ENCODE measurements at places on chromosomes 16 and 17. TPM values are rescaled to one million over a fixed set of nuclear protein-coding genes. Genes with fewer than 3 reads are reported as not detected.

- DNase-seq, result no peak
Observed at GRCh38 chr17:74595037-74595750, 3.1 kb upstream of the CD300LD start.

DNA sequence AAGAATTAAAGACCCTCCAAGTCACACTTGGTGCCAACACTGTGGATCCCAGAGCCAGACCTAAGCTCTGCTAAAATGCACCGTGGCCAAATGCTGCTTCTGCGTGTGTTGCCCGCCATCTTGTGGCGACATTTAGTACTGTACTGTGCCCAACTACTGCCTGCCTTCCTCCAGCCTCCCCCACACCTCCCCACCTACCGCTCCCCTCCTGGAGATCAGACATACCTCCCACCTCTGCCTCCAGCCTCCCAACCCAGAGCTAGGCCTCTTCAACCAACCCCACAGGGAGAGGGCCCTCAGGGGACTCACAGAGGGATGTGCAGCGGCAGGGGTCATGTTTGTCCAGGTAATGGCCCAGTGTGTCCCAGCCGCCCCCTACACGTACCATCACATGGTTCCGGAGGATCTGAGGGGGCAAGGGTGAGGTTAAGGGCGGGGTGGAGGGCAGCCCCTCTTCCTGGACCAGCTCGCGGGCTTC is 5.5 kb downstream of the GAS2L2 start:
- DNase-seq, result peak; percentile 79

DNA sequence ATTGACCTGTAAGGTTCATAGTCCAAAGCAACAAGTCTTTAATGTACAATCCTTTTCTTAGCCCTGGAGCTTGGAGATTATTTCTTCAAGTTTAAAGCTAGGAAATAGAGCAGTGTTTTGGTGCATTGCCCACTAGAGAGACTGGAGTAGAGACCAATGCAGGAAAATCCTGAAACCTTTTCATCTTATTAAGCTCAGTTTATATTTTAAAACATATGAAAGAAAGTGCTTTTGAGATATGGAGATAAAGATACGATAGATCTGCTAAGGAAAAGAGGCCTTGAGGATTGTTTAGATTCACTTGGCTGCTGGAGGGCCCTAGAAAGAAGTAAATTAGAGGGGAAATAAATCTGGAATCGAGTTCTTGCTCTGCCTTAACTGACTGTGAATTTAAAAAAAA is 212.0 kb downstream of the GRIN2A start:
- no peak for DNase-seq

DNA sequence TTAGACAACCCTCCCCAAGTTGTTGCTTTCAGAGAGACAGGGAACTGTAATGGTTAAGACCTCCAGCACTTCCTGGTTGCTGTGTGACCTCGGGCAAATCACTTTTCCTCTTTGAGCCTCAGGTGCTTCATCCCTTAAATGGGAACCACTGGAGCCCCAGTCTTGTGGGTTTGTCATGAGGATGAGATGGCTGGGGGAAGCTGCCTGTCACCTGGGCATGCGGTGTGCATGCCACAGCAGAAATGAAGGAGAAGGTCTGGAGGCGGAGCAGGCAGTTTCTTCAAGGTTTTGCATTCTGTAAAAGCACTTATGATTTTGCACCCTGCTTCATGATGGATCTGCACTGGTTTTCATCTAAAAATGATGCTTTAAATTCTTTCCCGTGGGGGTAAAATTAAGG is 22.1 kb downstream of the NAGPA start:
- DNase-seq, result no peak

GRCh38 chr17:55005520-55005919 is 37.0 kb downstream of the STXBP4 start:
- DNase-seq, result peak; percentile 40

GRCh38 chr16:83312015-83312717 is 495.6 kb upstream of the HSBP1 start:
- no peak for DNase-seq

DNA sequence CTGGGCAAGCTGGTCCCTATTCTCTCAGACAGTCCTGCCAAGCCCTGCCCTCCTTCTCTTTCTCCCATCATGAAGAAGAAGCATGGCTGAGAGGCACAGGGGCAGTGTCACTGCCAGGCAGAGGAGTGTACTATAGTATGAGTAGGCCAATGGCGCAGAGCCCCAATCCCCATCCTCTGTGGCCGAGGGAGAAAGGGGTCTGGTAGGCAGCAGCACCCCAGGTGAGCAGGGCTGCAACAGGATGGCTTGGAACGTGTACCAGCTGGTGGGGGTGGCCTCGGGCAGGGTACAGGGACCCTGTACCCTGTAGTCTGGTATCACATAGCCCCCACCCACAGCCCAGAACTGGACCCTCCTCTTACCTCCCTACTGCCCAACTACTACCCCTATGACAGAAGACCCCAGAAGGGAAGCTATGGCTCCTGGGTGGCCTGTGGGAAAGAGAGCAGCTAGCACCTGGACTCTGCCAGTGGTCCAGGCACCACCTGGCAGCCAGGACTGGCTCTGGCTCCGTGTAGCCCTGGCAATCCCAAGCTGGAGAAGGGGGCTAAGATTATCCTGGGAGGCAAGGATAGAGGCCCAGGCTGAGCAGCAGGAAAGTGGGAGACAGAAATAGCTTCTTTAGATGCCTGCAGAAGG is 4.4 kb downstream of the SMARCD2 start:
- no peak for DNase-seq

GRCh38 chr17:1010586-1010985 is 13.7 kb downstream of the TIMM22 start:
- no peak for DNase-seq

DNA sequence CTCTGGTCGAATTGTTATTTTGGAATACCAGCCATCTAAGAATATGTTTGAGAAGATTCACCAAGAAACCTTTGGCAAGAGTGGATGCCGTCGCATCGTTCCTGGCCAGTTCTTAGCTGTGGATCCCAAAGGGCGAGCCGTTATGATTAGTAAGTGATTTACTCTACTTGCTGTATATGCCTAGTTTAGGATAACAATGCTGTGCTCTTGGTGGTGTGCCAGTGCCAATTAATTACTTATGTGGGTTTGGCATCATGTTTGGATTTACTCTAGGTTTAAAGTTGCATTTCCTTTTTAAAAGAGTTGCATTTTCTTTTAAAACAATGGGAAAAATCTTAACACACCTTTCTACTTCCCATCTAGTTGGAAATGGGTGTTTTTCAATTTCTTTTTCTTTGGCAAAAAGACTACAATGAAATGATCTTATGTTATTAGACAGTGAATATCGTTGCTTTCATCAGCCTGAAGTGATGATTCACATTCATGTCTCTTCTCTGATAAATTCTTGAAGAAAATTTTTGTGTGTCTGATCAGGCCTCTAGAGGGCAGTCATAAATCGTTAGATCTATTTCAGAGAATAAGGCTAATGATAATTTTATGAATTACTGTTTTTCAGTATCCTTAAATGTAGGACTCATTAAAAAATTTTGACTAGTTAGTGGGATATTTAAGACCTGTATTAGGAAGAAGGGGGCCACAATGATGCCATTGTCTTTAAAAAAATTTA is 5.6 kb downstream of the SF3B3 start:
- DNase-seq, result peak; percentile 54

DNA sequence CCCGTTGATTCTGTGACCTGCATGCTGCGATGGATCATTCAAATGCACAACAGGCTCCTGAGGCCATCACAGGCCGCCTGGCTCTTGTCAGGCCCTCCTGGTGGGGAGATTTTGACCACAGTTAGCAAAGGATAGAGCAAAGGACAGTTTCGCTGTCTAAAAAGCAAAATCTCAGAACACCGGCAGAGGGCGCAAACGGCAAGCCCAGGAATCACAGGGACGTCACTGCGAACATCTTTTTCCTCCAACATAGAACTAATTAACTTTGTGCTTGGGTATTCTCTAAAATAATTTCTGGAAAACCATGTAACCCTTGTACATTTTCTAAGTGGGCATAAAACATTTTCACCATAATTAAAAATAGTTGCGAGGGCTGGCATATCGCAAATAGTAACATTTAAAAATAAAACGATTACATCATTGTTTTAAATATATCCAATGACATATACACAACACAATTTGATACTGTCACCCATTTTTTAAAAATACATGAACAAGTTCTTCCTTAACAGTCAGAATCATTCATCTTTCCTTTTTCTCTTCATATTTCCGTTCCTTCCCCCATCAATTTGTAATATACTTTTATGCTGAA is 19.7 kb upstream of the SLC47A1 start:
- peak; percentile 74 for DNase-seq

DNA sequence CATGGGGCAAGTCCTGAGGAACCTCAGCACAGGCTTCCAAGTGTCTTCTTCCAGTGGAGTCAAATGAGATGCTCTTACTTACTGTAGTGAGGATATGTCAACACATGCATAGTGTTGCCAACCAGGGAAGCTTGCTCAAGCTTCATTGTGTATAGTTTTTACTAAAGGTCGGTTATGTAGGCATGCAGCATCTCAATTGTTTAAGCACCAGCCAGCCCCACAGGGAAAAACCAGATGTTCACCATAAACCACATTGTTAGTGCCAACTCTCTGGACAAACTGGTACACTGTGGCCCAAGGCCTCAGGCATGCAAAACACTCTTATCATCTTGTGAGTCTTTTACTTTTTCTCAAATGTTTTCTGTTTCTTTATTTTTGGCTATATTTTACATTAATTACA is 152.1 kb downstream of the PHKB start:
- DNase-seq, result no peak

DNA sequence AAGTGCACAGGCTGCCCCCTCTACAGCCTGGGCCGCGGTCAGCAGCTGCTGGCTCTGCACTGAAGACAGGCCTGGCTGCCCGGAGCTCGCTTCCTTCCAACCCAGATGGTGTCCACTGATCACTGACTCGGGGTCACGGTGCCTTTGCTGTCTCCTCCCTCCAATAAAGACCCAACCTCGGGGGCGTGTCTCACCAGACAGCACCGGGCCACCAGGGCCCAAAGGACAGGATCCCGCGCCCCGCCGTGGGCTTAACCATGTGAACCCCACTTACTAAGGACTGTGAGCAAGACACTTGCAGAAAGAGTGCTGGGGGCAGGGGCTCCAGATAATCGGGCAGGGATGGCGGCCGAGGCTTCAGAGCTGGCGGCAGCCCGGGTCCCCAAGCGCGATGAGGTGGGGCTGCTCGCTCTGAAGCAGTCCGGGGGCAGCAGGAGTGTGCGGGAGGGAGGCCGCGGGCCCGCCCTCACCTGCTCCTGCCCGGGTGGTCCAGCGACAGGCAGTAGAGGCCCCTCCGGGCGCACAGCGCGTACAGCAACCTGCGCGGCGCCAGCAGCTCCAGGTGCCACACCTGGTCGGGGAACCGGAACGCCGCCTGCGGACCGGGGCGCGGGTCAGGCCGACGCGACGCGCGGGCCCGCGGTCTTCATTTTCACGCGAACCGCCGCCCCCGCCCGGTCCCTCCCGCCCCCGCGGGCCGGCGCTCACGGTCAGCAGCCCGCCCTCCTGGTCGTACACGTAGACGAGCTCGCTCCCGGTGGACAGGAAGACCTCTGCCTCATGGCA is 502 bp downstream of the FAAP100 start:
- DNase-seq, result peak; percentile 56

DNA sequence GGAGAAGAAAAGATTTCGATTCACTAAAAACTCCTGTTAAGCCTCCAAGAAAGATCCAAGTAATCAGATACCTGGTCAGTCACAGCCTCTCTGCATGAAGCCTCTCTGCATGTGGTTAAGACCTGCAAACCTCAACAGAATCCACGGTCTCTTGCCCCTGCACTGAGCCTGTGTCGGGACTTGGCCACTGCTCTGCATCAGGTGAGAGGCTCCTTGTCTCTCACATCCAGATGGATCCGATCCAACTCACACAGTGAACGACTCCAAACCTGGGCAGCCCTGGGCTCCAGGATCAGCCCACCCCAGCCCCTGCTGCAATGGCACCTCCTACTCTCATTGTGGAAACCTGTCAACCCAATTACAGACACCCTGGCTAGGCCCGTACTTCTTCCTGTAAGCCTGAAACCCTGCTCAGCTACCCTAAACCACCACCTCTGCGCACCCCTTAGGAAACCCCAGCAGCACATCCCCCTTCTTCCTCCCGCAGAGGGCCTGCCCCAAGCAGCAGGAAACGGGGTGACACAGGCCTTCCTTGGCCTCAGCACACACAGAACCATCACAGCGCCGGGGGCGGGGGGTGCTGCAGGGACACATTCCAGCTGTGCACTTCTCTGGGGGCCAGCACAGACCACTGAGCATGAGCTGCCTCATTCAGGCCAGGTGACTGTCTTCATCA is 129.5 kb downstream of the ANKRD11 start:
- DNase-seq, result peak; percentile 53

DNA sequence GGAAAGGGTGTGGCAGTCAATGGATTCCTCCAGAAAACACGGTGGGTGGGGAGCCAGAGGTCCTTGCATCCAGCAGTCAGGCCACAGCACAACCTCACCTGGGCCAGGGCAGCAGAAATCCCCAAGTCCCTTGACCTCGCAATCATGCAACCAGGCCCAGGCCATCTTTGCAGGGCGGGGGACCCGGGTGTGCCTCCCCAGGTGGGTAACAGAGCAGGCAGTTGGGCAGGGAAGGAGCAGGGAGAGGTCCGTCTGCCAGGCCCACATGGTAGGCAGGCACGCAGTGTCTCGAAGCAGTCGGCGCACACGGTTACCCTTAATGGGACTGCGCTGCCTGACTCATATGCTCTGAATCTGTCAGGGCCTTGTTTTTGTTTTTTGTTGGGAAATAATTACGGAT is 153.0 kb downstream of the RBFOX3 start:
- no peak for DNase-seq

DNA sequence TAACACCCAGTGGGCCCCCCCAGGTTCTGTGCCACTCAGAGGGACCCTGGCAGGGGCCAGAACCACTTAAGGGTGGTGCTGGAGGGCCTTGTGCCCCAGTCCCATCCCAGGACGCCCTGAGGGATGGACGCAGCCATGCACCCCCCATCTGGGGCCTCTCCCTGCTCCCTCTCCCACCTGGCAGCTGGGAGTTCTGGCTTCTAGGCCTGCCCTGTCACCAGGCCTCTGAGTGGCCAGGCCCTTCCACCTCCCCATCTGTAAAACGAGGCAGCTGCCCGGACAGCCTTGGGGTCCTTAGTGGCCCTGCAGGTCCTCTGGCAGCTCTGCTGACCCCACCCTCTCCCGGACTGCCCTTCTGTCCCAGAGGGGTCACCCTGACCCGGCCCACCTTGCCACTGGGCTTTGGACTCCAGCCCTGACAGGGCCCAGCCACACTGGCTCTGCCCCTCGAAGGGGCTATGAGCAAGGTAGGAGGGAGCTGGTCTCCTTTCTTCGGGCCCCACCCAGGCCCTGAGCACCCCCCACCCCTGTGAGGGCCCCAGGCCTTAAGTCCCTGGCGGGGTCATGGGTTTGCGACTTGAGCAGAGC is 12.3 kb downstream of the PAM16 start:
- no peak for DNase-seq

- no peak for DNase-seq
Observed at GRCh38 chr16:66044556-66044955, 321.9 kb upstream of the CDH5 start.

- peak; percentile 94 for DNase-seq
Observed at GRCh38 chr17:65122836-65123756, 14.1 kb upstream of the RGS9 start.

- no peak for DNase-seq
Observed at GRCh38 chr17:34485999-34486398, 93.4 kb upstream of the TMEM132E start.

GRCh38 chr16:87661561-87661960 is 59.3 kb downstream of the JPH3 start:
- peak; percentile 55 for DNase-seq

UMOD gene
- total RNA-seq, result not detected

FBXL16 gene
- total RNA-seq, result 0.42 TPM

PIMREG gene
- total RNA-seq, result 31.0 TPM

CD300LB gene
- total RNA-seq, result not detected

CBFB gene
- 154 TPM for total RNA-seq

CES1 gene
- total RNA-seq, result not detected

SPATA32 gene
- total RNA-seq, result not detected

CRHR1 gene
- total RNA-seq, result not detected
